Activated CD4-positive, alpha-beta T cell treated with anti-CD3 and anti-CD28 coated beads, Interleukin-2, amount 10 ng/mL, durations not matched to agents 7 days and 5 days (primary cell): ENCODE measurements at places on chromosomes 12 and 14.

GRCh38 chr12:86613311-86613710 lies 357.1 kb upstream of the MGAT4C start:
- DNase-seq, result no peak

GRCh38 chr12:115998119-115998633 lies 279.3 kb downstream of the MED13L start:
- peak; percentile 35 for DNase-seq

DNA sequence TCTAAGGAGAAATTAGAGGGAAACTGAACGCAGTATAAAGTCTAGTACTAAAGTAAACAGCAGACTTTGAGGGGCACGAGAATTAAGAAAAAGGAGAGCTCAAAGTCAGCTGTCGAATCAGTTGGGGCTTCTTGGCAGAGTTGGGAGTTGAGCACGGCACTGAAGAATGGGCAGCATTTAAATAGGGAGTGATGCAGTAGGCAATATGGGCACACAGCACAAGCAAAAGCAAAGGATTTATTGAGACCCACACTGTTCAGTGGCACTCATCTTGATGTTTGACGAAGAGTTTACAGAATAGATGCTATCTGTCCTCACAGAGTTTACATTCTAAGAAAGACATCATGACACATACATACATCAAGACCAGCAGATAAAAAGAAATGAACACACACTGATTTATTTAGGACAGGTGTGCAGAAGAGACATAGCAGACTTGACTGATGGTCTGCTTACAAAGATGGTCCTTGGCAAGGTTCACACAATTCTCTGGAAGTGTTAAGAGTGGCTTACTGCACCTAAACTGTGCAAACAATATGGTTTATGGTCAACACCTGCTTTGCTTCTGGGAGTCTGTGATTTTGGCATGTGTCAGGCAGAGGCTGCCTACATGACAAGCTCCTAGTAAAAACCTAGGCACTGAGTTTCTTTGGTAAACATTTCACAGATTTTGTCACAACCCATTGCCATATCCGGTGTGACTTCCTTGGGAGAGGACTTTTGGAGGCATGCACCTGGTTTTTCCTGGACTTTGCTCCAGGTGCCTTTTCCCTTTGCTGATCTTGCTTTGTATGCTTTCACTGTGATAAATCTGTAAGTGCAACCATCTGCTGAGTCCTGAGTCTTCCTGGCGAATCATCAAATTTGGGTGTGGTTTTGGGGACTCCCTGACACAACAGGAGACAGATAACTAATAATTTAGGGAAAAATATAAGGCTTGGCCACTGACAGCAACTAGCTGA lies 26.3 kb downstream of the ALKBH1 start:
- no peak for DNase-seq

DNA sequence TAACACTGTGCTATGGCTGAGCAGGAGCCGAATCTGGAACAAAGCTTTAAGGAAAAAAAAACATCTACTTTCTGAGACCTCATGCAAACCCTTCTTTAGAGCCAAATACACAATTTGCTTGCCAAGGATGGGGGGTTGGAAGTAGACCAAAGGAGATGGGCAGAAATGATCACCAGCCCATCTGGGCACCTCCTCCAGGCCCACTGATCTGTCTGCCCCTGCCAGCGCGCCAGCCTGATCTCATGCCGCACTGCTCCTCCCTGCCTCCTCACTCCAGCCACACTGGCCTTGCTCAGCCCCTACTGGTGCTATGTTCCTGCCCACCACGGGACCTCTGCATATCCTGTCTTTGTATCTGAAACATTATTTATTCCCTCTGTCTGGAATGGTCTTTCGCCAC lies 24.8 kb upstream of the RAB35 start:
- no peak for DNase-seq

GRCh38 chr12:63940310-63941005 lies 96.0 kb downstream of the SRGAP1 start:
- DNase-seq, result no peak

DNA sequence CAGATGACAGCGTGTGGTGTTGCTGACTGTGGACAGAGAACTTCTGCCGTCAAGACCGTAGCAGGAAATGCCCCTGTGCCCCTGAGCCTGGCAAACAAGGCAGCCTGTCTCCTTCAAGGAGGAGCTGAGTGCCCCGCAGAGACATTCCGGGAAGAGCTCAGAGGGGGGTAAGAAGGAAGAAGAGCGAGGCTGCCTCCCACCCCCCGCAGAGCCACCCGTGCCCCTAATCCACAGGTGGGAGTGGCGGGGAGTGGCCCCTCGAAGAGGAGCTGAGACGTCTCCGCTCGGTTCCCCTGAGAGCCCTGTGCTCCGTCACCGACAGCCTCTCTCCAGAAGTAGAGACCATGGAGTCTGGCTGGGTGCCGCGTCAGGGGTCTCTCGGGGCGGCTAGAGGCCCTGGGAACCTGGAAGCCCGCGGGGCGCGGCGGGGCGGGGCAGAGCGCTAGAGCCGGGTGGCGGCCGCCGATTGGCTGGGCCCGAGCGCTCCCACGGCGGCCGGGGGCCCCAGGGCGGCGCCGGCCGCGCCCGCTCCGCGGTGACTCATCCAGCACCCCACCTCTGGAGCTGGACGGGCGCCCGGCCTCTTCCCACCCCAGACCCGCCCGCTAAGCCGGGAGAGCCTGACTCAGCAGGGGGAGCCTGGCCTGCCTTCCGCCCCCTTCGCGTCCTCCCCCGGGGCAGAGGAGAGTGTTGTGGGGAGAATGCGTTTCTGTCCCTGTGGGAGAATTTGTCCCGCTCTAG lies 25.2 kb upstream of the KRT78 start:
- DNase-seq, result peak; percentile 39

DNA sequence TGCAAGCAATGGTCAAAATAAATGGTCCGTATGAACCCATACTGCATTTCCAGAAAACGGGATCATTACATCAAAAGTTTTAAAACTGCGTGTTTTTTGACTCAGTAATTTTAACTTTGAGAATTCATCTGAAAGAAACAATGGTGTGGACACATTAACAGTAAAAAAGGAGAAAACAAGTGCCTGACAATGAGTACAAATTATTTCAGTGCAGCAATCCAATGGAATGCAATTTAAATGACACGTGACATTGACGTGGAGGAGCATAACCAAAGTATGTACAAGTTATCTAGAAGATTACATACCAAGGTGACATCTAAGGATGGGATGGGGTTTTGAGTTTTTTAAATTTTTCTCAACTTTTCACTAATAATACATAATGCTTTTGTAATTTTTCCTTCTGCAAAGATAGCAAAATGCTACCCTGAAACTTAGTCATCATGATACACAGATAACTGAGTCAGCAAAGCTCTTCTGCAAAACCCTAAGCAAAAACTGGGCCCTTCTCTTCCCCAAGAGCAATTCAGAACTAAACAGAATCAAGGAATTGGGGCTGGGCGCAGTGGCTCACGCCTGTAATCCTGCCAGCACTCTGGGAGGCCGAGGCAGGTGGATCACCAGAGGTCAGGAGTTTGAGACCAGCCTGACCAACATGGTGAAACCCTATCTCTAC lies 20.4 kb downstream of the HNRNPC start:
- DNase-seq, result no peak

DNA sequence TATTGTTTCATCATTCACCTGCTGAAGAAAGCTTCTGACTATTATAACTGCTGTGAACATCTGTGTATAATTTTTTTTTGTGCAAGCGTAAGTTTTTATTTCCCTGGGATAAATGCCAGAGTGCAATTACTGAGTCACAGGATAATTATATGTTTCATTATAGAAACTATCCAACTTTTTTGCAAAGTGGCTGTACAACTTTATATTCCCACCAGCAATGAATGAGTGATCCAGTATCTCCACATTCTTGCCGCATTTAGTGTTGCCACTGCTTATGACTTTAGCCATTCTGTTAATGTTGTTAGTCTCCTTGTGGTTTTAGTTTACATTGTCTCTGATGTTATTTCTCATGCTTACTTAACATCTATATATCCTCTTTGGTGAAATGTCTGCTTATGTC lies 88.1 kb upstream of the CCDC175 start:
- no peak for DNase-seq

DNA sequence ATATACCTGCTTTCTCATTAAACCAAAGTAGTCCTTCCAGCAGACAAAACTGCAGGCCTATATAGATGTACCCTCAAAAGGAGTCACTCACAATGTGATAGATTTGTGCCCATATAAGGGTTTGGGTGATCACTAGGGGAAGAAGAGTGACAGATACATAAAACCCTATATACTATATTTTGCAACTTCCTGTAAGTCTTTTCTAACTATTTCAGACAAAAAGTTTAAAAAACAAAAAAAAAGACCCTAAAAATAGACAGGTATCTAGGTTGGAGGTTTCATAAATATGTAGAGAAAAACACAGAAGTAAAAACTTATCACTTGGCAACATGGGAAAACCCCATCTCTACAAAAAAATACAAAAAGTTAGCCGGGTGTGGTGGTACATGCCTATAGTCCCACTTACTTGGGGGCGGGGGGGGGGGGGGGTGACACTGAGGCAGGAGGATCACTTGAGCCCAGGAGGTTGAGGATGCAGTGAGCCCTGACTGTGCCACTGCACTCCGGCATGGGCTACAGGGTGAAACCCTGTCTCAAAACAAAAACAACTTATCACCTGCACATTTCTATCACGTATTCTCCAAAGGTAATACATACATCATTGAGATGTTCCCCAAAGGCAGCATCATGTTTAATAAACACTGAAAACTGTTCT lies 2.9 kb downstream of the VCPKMT start:
- no peak for DNase-seq

GRCh38 chr12:120039711-120040110 lies 50.7 kb downstream of the BICDL1 start:
- DNase-seq, result no peak

GRCh38 chr14:95446470-95446869 lies 70.0 kb downstream of the SYNE3 start:
- DNase-seq, result no peak

- no peak for DNase-seq
These were observed 151.8 kb downstream of the KIF26A start for GRCh38 chr14:104290058-104290667.

DNA sequence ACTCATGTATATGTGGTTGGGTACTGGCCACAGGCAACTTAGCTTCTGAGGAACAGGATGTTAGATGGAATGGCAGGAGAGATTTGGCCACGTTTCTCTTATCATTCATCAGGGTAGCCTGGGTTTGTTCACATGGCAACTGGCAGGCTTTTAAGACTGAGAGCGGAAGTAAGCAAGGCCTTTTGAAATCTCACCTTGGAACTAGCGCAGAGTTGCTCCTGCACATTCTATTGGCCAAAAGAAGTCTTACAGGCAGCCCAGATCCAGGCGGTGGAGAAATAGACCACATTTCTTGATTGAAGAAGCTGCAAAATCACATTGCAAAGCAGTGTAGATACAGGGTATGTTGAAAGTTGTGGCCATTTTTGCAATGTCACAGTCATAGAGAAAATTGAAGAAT lies 3.7 kb downstream of the CLEC4A start:
- peak; percentile 46 for DNase-seq

DNA sequence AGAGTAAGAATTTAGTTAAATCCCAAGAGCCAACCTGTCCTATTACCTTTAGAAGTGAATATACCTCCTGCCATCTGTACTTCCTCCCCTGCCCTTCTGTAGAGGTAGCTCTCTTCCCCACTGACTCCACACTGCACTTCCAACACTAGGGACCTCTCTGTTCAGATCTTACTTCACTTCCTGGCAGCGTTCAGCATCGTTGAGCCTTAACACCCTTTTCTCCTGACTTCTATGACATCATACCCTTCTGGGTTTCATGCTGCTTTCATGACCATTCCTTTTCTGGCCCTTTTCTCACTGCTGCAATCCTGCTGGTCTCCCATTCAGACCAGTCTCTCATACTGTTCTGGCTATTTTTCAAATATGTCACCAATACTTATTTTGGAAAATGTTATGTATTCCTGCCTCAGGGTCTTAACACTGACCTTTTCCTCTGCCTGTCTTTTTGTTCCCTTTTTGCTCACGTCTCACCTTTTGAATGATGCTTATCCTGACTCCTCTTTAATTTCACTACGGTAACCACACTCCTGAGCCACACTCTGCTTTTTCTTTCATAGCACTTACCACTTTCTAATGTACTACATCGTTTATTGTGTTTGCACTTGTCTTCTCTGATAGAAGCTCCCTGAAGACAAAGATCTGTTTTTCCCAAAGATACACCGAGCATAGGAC lies 67.6 kb downstream of the PLEKHA5 start:
- DNase-seq, result no peak

DNA sequence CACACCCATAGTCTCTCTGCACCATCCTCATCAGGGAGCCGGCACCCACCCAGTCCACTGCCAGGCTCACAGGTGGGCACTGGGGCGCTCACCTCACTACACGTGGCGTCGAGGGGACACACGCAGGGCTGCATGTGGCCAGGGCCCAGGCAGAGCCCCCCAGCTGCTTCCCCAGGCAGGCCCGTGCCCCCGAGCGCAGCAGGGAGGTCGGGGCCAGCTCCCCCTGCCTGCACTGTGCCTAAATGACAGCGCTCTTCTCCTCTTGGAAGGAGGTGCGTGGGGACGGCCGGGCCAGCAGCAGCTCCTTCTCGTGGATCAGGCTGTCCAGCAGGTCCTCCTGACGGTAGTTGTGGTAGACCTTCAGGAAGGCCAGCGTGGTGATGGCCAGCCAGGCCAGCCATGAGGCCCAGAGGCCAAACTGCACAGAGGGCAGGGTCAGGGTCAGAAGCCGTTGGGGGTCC lies 11.3 kb downstream of the TMEM179 start:
- no peak for DNase-seq

DNA sequence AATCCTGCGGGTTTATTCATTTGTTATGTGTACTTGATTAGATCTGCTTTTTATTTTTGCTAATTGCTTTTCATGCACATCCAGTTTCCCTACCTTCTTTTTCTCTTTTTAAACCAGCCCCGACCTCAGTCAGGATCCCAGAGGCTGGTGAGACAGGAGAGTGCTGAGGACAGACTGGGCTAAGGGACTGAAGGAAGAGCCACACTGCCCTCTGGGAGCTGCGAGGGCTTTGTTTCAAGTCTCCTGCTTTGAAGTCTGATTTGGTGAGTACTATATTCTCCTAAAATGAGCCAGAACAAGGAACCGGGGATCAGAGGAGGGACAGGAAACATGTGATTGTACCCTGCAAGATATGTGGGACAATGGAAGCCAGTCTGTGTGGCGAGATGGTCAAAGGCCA lies 23.9 kb downstream of the PRICKLE1 start:
- DNase-seq, result no peak

GRCh38 chr14:65281991-65282895 lies 130.3 kb upstream of the FUT8 start:
- DNase-seq, result peak; percentile 56

DNA sequence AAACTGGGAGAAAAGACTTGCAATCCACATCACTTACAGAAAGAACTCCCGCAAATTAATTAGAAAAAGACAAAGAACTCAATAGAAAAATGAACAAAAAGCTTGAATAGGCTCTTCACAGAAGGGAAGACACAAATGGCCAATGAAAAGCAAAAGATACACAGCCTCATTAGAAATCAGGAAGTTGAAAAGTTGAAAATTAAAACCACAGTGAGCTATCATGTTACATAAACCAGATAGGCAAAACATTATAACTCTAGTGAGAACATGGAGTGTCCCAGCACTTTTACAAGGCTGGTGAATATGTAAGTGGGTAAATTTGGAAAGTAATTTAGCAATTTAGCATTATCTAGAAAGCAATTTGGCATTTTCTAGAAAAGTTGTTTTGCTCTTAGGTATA lies 158.4 kb upstream of the RASSF8 start:
- DNase-seq, result no peak
